ENCODE measurements at places on chromosomes 12 and 14.

- DNase-seq: peak; percentile 32
Measured at GRCh38 chr12:104790296-104791125, 167.6 kb downstream of the SLC41A2 start.

DNA sequence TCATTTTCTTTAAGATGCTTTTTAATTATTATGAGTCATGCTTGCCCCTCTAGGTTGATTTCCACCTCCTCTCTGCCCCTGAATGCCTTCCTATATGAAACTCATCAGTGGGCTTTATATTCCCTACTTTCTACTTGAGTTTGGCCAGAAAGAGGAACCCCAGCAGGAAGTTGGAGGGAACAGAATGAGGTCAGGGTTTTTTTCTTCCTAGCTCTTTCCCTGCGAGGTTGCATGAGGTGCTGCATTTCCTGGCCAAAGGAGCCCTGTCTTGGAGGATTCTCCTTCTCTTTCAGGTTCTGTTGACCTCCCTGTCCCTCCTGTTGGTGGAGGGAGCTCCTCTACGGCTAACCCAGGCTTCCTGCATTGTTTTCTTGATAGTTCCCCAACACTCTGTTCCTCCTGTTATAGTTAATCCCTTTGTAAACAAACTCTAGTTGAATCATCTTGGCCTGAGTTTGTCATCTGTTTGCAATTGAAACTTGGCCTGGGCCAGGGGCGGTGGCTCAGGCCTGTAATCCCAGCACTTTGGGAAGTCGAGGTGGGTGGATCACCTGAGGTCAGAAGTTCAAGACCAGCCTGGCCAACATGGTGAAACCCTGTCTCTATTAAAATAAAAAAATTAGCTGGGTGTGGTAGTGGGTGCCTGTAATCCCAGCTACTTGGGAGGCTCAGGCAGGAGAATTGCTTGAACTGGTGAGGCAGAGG, 15.3 kb upstream of the SPIC start:
- DNase-seq: no peak

- DNase-seq: no peak
Measured at GRCh38 chr12:18808221-18808620, 70.3 kb downstream of the CAPZA3 start.

- no peak for DNase-seq
Measured at GRCh38 chr12:94460616-94460959, 921 bp upstream of the CEP83 start.

- DNase-seq: no peak
Measured at GRCh38 chr14:53962953-53963319, 6.3 kb upstream of the BMP4 start.

DNA sequence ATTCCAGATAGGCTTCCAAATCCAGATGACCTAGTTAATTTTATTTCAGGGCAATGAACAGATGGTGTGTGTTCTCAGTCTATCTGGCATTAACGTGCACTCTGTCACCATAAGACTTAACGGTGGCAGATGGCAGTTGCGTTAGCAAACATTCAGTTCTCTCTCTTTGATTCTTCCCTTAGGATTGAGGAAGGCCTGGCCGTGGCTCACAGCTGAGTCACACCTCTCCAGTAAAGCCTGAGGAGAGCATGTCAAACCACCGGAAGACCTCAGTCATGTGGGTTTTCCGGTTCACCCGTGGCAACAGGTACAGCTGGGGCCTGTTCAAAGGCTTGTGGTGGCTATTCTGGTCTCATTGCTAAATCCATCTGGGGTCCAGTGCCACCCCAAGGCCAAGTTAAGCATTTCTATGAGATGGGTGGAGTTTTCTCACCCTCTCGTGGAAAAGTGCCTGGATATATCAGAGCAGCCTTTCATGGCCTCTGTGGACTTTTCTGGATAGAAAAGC, 545.1 kb upstream of the ATP2B1 start:
- DNase-seq: peak; percentile 45

DNA sequence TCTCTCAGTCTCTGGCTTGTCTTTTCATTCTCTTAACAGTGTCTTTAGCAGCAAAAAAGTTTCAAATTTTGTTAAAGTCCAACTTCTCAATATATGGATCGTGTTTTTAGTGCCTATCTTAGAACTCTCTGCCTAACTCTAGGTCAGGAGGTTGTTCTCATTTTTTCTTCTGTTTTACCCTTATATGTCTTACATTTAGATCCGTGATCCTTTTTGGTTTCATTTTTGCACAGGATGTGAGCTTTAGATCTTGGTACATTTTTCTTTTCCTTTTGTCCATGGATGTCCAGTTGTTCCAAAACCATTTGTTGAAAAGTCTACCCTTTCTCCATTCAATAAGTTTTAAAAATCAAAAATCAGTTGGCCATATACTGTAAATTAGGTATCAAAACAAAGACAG, 6.8 kb downstream of the VRK1 start:
- DNase-seq: no peak

GRCh38 chr12:46246021-46246700, 22.7 kb downstream of the SLC38A1 start:
- DNase-seq: no peak

- no peak for DNase-seq
Measured at GRCh38 chr12:32864731-32865130, 31.8 kb downstream of the PKP2 start.

DNA sequence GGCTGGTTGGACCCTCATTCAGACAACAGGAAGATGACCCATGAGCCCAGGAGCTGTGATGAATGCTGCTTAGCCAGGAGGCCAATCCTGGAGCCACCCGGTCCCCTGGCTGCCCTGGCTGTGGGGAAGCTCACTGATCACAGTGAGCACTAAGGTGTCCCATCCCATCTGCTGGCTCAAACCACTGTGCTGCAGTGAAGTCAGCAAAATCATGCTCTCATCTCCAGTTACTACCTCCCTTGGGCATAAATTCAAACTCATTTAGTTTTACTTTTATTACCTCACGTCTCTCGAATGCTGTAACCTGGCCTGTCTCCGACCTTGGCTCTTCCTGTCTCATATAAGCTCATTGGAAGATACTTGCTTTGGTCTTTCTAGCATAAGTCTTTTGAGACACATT, 112.4 kb downstream of the APAF1 start:
- DNase-seq: no peak

GRCh38 chr12:19273482-19274330, 144.2 kb downstream of the PLEKHA5 start:
- peak; percentile 75 for DNase-seq

DNA sequence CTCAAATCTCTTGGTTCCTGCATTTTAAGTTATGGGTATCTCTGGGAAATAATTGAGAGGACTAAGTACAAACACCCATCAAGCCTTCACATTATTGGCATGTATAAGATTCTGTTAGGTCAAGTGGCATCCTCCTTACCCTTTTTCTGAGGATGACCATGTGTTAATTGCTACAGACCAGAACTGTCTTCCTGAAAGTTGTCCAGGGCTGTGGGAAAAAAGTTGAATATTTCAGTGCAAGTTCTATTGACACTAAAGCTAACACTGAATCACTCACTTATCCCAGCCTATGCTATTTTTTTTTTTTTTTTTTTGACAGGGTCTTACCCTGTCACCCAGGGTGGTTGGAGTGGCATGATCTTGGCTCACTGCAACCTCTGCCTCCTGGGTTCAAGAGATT, 130.1 kb upstream of the HIF1A start:
- DNase-seq: no peak

DNA sequence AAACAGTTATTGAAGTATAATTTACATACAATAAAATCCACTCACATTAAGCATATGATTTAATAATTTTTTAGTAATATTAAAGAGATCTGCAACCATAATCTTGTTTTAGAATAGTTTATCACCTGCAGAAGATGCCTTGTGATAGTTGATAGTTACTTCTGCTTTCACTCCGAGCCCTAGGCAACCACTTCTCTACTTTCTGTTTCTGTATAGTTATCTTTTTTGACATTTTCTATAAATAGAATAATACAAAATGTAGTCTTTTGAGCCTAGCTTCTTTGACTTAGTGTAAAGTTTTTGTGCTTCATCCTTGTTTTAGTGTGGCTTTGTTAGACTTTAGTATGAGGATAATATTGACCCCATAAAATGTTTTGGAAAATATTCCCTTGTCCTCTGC, 111.0 kb downstream of the MNAT1 start:
- DNase-seq: no peak

DNA sequence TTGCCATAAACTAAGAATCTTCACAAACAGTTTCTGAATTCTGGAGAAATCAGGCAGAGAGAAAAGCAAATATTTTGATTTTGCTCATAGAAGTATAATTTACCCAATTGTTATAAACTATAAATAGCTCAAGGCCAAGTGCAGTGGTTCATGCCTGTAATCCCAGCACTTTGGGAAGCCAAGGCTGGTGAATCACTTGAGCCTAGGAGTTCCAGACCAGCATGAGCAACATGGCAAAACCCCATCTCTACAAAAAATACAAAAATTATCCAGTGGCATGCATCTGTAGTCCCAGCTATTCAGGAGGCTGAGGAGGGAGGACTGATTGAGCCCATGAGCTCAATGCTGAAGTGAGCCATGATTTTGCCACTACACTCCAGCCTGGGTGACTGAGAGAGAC, 19.6 kb upstream of the MMP19 start:
- DNase-seq: no peak

Measured in CD4-positive, alpha-beta T cell treated with Interleukin-2 at 100 ng/mL for 4 hours (primary cell).